ENCODE measurements at places on chromosomes 4 and X. TPM values are rescaled to one million over a fixed set of nuclear protein-coding genes. Genes with fewer than 3 reads are reported as not detected.

The APELA gene
- 0.18 TPM for total RNA-seq

The DCX gene
- 80.8 TPM for total RNA-seq

The EGFL6 gene
- not detected for total RNA-seq

The FGF13 gene
- total RNA-seq, result 81.1 TPM

The TRAPPC11 gene
- total RNA-seq, result 38.2 TPM

The GATA1 gene
- total RNA-seq, result not detected

GRCh38 chr4:184292465-184292867, 74.8 kb upstream of the ENPP6 start:
- no peak for DNase-seq
- H3K4me3 ChIP-seq, result no peak overlapping the region
- no peaks in the 10 kb centered on the region for H3K36me3 ChIP-seq
- peaks cover 17% of the 10 kb centered on the region for H3K4me1 ChIP-seq
- no peaks in the 10 kb centered on the region for H3K27me3 ChIP-seq

GRCh38 chr4:35520059-35520458, 724.3 kb downstream of the ARAP2 start:
- no peak for DNase-seq
- H3K36me3 ChIP-seq, result no peaks in the 10 kb centered on the region
- H3K4me1 ChIP-seq, result peaks cover 8% of the 10 kb centered on the region
- H3K4me3 ChIP-seq, result no peak overlapping the region
- H3K27me3 ChIP-seq, result no peaks in the 10 kb centered on the region

DNA sequence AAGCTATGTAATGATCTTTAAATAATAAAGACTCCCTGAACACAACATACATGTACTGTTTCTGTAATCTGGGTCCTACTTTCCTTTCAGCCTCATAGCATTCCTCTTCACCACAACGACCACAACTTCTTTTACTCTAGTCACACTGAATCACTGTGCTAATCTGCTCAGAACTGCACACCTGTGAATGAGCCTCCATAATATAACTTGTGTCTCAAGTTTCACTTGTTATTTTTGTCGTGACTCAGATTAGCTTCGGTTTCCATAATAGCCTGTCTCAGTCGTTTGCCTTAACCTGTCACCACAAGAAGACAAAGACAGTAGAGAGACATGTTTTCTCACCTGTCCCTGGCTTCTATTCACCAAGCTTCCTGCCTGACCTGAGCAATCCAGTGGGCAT, 61.8 kb downstream of the MAGED1 start:
- DNase-seq, result no peak
- H3K27ac ChIP-seq, result no peak overlapping the region
- H3K27me3 ChIP-seq, result peaks cover 4% of the 10 kb centered on the region
- H3K4me3 ChIP-seq, result no peak overlapping the region

DNA sequence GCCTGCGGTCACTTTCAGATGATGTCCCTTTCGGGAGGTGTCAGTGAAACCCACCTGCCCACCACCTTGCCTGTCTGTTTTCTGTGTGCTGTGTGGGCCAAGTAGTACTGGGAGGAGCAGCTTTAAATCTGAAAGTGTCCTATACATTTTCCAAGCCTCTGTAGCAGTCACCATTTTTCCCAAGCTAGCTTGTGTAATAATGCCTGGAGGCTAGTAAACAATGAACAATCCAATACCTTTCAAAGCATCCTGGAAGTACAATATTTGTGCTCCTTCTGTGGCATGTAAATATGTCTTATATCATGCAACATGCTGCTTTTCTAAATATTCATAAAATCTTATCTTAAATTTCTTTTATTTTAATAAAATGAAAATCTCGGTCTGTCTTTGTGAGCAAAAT, 111.6 kb upstream of the C1GALT1C1 start:
- no peak overlapping the region for H3K4me3 ChIP-seq
- H3K36me3 ChIP-seq, result no peaks in the 10 kb centered on the region
- H3K27me3 ChIP-seq, result no peaks in the 10 kb centered on the region
- DNase-seq, result no peak
- H3K4me1 ChIP-seq, result no peaks in the 10 kb centered on the region

GRCh38 chr4:99863804-99864203, 30.4 kb downstream of the LAMTOR3 start:
- H3K4me1 ChIP-seq, result peaks cover 8% of the 10 kb centered on the region
- H3K36me3 ChIP-seq, result no peaks in the 10 kb centered on the region
- no peak for DNase-seq
- no peak overlapping the region for H3K4me3 ChIP-seq
- no peak overlapping the region for H3K27ac ChIP-seq
- no peaks in the 10 kb centered on the region for H3K27me3 ChIP-seq

GRCh38 chr4:45897946-45898585, 225.8 kb downstream of the GABRG1 start:
- no peak for DNase-seq
- no peaks in the 10 kb centered on the region for H3K36me3 ChIP-seq
- no peak overlapping the region for H3K4me3 ChIP-seq

GRCh38 chr4:160326110-160326509, 1223.2 kb downstream of the RAPGEF2 start:
- H3K27me3 ChIP-seq, result no peaks in the 10 kb centered on the region
- DNase-seq, result no peak
- peaks cover 2% of the 10 kb centered on the region for H3K36me3 ChIP-seq
- peaks cover 7% of the 10 kb centered on the region for H3K4me1 ChIP-seq
- H3K27ac ChIP-seq, result no peak overlapping the region
- no peak overlapping the region for H3K4me3 ChIP-seq

DNA sequence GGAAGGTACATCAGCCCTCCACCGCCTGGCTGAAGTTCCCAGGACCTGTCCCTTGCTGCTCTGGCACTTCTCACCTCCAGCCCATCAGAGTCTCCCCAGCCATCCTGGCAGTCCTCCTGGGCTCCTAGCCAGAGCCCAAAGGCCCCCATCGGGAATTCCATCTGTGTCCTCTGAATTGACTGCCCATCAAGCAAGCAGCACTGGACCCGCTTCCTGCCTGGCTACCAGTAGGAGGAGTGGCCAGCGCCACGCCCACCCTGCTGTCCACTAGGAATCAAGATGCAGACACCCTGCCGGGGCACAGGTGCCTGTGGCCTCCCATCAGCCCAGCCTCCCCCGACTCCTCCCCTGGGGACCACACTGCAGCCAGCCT, 47.2 kb downstream of the C4orf50 start:
- H3K36me3 ChIP-seq, result no peaks in the 10 kb centered on the region
- no peak for DNase-seq
- H3K4me1 ChIP-seq, result no peaks in the 10 kb centered on the region
- H3K27ac ChIP-seq, result no peak overlapping the region
- peaks cover 11% of the 10 kb centered on the region for H3K27me3 ChIP-seq
